ENCODE measurements at places on chromosomes 13 and 19.

DNA sequence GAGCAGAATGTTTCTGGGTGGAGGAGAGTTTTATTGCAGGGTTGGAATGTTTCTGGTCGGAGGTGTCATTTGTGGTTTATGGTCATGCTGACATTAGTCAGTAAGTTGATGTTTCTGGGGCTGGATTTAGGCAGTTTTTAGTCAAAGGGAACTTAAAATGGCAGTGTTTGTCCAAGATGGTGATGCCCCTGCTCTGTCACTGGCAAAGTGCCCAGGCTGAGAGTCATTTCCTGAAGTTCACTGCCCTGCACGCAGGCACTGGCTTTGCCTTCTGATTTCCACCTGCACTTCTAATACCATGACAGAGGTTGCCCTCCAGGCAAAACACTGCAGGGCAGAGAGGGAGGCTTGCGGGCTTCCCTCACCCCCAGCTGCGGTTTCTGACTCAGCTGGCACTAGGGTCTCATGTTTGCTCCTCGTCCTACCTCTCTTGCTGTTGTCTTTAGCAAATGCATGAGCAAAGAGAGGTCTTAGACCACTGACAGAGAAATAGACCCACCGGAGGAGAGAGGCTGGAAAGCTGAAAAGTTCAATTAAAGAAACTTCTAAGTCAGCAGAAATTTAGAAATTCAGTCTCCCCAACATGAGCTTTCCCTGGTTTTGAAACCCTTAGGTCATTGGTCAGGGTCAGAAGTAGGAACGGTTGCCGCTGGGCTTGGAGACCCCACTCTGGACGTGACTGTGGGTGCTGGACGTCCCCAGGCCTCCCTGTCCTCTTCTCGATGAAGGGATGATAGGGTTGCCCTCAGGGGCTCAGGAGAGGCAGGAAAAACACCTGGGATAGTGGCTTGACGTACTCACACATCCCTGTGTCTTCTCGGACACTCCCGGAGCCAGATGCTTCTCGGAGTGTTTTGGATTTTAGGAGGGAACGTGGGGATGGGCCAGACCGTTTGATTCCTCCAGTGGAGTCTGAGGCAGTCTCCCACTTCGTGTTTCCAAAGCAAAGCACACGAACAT is 26.3 kb downstream of the TMEM255B start:
- no peak for DNase-seq

DNA sequence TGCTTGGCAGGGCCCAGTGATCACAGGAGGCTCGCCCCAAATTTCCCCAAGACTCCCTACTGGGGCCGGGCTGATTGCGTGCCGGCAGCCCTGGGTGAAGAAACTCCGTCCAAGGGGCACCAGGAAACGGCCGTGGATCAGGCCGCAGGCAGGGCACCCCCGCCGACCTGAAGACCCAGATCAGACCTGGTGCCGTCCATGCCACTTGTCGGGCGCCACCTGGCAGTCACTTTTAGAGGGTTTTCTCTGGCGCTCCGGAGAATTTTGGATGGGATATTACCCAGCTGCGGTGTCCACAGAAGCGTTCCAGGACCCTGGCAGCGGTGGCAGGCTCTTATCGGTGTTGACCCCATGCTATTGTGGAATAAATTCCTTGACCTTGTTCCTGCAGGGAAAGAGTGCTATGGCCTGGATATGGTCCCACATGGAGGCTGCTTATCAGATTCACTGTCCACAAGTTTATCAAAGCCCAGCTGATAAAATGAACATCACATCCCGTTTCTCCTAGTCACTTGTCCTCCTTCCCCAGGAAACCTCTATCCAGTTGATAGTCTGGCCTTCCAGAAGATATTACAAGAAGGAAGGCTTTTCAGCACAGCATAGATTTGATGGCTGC is 38.2 kb downstream of the IGFL2 start:
- no peak for DNase-seq

- DNase-seq, result no peak
Observed at GRCh38 chr13:77563111-77563510, 27.6 kb downstream of the SCEL start.

DNA sequence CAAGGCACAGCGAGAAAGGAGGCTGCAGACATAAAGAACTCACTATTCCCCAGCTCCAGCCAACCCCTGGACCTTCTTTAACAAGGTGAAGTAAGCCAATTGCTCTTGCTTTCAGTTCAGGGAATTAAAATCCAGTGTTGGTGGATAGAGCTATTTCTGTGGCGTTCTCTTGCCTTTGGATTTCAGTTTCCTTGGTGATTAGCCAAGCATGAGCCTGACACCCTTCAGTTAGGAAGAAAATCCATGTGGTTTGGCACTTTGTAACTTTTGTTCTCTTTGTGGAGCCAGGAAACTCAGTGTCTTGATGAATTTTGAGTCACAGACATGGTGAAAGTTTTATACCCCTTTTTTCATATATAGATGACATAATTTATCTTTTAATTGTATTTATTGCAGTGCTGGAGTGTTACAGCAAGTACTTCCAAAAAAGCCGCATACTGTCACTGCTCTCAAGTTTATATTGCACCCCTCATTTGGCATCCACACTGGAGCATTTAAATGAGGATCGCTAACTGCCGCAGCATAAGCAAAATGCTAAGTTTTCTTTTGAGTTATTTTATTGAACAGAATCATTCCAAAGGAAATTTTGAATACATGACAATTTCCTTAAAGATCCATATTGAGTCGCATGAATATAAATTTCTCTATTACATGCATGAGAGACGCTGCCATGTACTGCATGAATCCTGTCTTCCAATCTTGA is 406.8 kb downstream of the MYO16 start:
- no peak for DNase-seq

GRCh38 chr13:93080587-93080986 is 146.0 kb upstream of the GPC6 start:
- no peak for DNase-seq

DNA sequence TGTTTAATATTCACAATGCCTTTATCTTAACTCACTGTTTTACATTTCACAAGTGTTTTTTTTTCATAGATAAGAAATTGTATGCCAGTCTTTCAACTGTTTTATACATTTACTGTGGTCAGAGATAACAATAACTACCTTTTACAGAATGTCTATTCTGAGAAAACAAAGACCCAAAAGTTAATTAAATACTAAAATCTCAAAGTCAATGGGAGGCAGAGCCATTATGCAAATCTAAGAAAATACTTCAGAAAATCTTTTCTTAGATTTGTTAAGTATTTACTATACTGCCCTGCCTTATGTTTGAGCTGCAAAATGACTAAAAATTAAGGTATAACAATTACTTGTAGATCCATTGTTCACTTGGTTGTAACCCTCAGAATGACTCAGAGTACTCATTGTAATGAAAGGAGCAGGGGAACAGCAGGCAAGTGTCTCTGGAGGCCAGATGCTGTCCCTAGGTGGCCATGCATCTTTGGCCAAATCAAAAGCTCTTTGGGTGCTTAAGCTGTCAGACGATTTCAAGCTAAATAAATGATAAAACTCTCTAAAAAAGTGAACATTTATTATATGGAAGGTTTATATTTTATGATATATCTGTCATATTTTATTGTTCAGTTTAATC is 770.1 kb upstream of the PCDH20 start:
- no peak for DNase-seq

DNA sequence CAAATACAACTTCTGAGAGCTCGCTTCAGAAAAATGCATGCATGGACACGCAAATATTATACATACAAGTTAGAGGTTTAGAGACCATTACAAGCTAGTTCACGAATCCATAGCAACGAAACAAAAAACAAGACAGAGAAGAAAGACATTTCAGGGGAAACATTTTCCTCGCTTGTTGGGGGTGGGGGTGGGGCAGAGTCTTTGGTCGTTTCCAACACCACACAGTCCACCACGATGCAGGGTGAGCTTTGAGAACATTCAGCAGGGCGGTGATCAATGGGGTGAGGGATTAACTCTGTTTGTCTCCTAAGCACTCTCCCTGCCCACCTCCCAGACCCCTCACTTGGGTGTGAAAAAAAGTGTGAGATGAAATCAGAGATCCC is 651 bp downstream of the OXGR1 start:
- DNase-seq, result no peak

DNA sequence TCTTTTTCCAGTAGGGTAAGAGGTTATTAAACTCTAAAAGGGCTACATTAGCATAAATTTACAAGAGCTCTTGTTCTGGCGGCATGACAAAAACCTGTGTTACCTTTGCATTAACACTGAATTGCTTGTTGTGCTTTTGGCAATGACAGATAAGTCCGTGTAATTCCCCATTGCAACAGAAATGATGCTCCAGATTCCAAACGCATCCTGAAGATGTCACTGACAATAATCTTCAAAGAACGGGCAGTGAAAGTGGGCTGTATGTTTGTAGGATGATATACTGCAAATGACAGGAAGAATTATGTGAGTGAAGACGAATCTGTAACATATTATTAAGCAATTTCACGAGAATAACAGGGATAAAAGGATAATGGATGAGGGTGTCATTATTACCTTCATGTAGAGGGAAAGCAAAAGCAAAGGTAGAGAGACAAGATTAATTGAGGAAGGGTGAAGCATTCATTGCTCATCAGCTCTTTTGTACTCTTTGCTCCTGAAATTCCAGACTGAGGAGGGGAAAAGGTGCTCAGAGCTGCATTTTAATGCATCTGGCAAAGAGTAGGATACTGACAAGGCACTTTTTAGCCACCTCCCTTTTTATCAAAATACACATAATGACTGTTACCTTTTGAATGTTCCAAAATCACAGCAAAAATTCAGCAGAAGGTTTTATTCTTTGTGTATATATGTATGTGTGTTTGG is 38.5 kb upstream of the MAB21L1 start:
- no peak for DNase-seq

GRCh38 chr13:105940882-105941281 is 594.6 kb downstream of the EFNB2 start:
- DNase-seq, result no peak

GRCh38 chr19:33159893-33160292 is 28.0 kb downstream of the WDR88 start:
- DNase-seq, result no peak

GRCh38 chr19:46932346-46932745 is 71.5 kb downstream of the ARHGAP35 start:
- DNase-seq, result no peak

GRCh38 chr13:51624695-51625345 is 40.6 kb downstream of the WDFY2 start:
- no peak for DNase-seq

DNA sequence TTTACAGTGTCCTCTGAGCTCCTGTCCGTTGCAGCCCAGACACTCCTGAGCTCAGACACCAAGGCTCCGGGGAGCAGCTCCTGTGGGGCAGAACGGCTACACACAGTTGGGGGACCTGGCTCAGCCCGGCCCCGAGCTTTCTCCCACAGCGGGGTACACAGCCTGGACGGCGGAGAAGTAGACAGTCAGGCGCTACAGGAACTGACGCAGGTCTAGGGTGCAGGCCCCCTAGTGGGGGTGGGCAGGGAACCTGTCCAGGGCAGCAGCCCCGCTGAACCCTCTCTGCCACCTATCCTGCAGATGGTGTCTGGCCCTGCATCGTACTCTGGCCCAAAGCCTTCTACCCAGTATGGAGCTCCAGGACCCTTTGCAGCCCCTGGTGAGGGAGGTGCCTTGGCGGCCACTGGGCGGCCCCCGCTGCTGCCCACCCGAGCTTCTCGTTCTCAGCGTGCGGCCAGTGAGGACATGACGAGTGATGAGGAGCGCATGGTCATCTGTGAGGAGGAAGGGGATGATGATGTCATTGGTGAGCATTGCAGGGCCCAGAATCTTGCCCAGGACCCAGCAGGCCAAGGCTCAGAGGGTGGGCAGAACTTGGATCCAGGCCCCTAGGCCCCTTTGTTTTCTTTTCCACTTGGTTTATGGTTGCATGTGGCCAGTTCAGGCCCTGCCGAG is 12.9 kb upstream of the PRR19 start:
- no peak for DNase-seq

- DNase-seq, result no peak
Observed at GRCh38 chr13:37319031-37319443, 213.6 kb upstream of the CSNK1A1L start.

DNA sequence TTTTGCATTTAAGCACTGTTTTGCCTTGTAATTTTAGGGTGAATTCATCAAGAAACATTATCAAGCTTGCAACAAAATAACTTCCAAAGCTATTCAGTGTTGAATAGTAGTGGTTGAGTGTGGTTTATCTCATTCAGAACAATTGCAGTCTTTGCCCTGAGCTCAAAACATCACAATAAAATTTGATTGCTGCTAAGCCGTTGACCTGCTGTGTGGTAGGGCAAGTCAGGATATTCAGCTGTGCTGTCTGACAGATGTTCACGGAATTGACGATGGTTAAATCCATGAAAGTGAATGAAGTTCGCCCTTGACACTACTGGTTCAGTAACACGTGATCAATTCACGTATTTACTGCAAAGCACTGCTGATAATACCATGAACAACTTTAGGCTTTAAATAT is 66.9 kb downstream of the GJA3 start:
- no peak for DNase-seq

GRCh38 chr19:40800997-40801377 is 2.0 kb downstream of the EGLN2 start:
- no peak for DNase-seq

GRCh38 chr13:29923554-29924481 is 73.4 kb upstream of the UBL3 start:
- DNase-seq, result no peak

DNA sequence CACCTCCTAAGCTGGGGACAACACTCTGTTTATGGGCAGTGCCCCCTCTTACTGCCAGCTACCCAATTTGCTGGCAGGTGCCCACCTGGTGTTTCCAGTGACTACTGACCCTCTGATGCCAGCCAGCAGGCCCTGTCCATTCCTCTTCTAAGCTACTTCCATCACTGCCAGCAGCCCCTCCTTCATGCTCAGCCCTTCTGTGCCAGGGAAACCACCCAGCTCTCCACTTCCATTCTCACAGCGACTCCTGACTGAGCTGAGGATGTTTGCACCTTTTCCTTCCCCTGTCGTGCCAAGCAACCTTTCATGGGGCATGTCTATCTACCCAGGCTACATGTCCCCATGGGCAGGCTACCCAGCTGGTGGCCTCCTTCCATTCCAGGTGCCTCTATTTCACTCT is 24.0 kb upstream of the ZNF492 start:
- no peak for DNase-seq

- no peak for DNase-seq
Observed at GRCh38 chr19:52991484-52991883, 22.2 kb upstream of the ERVV-1 start.

- no peak for DNase-seq
Observed at GRCh38 chr19:19405971-19406877, 749 bp downstream of the GATAD2A start.

DNA sequence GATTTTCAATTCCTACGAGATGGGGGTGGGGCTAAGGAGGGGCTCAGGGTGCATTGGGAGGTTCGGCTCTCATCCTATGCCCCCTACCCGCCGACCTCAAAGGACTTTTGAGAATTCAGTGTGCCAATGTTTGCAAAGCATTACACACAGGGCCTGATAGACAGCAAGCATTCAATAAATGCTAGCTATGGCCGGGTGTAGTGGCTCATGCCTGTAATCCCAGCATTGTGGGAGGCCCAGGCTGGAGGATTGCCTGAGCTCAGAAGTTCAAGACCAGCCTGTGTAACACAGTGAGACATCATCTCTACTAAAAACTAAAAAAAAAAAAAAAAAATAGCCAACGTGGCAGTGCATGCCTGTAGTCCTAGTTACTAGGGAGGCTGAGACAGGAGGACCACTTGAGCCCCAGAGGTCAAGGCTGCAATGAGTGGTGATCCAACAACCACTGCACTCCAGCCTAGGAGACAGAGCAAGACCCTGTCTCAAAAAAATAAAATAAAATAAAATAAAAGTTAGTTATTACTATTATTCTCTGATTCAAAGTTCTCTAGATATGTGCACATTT is 1.9 kb upstream of the CBLC start:
- no peak for DNase-seq
